IMR-90 (cell line): ENCODE measurements at places on chromosomes 5 and 9. TPM values are rescaled to one million over a fixed set of nuclear protein-coding genes. Genes with fewer than 3 reads are reported as not detected.

DNA sequence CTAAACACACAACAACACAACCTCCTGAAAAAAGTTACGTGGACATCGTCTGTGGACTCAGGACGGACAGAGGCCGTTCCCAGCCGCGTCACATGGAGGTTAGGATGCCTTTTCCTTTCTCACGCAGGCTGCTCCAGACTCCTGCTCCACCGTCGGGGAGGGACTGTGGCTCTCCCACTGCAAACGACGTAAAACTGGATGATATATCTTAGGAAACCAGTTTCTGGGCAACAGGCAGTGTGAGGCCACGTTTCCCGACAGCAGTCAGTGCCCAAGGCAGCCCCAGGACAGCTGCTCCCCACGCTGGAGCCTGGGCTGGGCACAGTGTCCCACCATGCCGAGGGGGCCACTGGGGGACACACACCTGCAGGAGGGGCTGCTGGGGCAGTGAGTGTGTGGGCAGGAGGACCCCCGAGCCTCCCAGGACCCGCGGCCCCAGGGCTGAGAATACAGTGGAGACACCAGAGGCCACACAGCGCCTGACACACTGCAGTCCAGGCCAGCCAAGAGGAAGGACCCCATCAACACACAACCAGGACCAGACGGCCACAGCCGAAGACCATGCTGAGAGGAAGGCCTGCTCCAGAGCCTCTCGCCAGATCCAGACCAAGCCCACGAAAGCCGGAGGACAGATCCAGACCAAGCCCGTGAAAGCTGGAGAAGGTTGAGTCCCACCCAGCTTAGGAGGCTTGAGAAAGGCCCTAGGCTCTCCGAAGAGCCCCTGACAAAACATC is 26.2 kb downstream of the EXD3 start:
- peaks cover 7% of the 10 kb centered on the region for H3K4me1 ChIP-seq
- peak overlapping the region; percentile 16 for H3K27ac ChIP-seq
- H3K27me3 ChIP-seq, result no peaks in the 10 kb centered on the region
- H3K4me3 ChIP-seq, result no peak overlapping the region

DNA sequence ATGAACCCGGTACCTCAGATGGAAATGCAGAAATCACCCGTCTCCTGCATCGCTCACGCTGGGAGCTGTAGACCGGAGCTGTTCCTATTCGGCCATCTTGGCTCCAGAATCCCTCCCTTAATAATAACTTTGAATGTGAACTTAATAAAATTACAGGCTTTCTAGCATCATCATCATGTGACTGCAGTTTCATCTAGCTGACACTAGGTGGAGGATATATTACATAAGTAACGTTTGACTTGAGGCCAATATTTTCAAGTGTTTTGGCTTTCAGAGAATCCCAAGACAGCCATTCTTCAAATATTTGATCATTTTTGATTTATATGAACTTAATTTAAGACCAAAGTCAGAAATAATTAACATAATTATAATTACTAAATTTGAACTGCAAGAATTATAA is 474.9 kb upstream of the CDH10 start:
- no peak overlapping the region for H3K4me3 ChIP-seq
- no peaks in the 10 kb centered on the region for H3K4me1 ChIP-seq
- no peak for DNase-seq
- no peaks in the 10 kb centered on the region for H3K27me3 ChIP-seq
- H3K27ac ChIP-seq, result no peak overlapping the region
- H3K36me3 ChIP-seq, result no peaks in the 10 kb centered on the region

GRCh38 chr5:66897356-66897755 is 299.2 kb downstream of the CD180 start:
- DNase-seq, result no peak
- H3K4me3 ChIP-seq, result no peak overlapping the region
- no peaks in the 10 kb centered on the region for H3K27me3 ChIP-seq
- peaks cover 4% of the 10 kb centered on the region; the same call in 1 of the 2 replicates for H3K4me1 ChIP-seq
- no peak overlapping the region for H3K27ac ChIP-seq
- no peaks in the 10 kb centered on the region for H3K36me3 ChIP-seq

GRCh38 chr9:126062158-126062886 is 264.3 kb upstream of the MVB12B start:
- H3K36me3 ChIP-seq, result no peaks in the 10 kb centered on the region
- H3K27me3 ChIP-seq, result peaks cover 42% of the 10 kb centered on the region
- no peak overlapping the region for H3K27ac ChIP-seq
- H3K4me3 ChIP-seq, result no peak overlapping the region

DNA sequence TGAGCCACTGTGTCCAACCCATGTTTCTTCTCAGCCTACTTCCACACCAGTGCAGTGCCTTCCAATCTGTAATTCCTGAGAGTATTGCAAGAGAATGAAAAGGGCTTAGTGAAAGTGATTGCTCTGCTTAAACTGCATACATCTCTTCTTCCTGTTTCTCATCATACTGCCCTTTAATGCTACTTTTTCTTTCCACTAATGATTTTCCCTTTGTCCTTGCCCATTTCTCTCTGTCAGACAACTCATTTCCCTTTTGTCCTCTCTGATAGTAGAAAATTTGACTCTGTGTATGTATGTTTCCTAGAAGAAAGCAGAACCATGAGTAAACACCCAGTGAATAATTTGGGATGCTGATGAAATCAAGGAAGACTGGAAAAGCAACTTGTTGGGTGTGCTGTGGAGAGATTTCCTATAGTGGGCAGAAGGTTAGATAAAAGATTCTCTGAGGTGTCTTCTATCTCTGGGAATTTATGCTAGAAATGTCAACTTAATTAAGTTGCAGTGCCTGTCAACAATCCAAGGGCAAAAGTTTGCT is 102.2 kb upstream of the CHD1 start:
- no peak overlapping the region for H3K27ac ChIP-seq
- no peak for DNase-seq
- no peak overlapping the region for H3K4me3 ChIP-seq
- no peaks in the 10 kb centered on the region for H3K36me3 ChIP-seq

DNA sequence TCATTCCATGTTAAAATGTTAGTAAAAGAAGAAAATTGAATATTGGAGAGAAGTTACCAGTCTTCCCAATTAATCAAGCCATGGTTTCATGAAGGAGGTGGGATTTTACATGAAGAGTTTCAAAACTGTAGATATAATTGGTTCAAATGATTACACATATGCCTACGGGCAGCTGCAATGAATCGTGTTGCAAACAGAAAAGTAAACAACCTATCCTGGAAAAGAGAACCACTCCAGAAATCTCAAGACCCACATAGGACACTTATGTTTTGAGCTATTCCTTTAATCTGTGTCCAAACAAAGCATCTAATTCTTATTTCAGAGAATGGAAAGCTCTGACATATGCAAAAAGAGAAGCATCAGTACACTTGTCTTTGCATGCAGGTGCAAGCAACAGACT is 340.2 kb downstream of the NDUFS4 start:
- H3K4me3 ChIP-seq, result no peak overlapping the region
- H3K27ac ChIP-seq, result no peak overlapping the region
- no peaks in the 10 kb centered on the region for H3K27me3 ChIP-seq
- no peaks in the 10 kb centered on the region for H3K36me3 ChIP-seq

DNA sequence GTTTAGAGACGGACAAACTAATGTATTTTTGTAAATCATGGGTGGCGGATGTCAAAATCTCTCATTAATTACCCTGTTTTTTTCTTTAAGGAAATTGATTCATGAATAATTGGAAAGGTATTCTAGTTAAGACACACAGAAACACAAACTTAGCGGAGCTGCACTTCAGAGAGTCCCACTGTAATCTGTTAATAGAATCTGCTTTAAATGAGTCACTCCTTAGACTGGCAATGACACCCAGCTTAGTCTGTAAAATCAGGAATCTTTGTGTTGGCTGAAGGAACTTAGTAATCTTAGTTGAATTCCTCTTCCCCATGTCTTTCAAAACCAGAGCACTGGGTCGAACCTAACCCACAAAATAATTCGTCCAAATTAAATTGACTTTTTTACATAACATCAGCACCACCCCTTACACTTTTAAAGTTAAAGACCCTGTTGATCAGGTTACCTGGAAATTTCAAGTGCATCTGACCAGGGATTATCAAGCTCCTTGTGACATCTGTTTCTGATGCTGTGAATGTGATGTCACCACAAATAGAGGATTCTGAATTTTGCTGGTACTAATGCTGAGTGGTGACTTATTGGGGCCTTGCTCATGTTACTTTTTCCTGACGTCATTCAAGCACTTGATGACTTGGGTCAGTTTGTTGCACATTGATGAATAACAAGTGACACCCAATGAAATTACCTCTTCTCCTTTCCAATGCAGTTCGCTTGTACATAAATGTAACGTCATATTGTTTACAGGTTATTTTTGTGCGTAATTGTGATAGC is 313.6 kb downstream of the KCTD16 start:
- H3K27ac ChIP-seq, result no peak overlapping the region
- H3K36me3 ChIP-seq, result no peaks in the 10 kb centered on the region

DNA sequence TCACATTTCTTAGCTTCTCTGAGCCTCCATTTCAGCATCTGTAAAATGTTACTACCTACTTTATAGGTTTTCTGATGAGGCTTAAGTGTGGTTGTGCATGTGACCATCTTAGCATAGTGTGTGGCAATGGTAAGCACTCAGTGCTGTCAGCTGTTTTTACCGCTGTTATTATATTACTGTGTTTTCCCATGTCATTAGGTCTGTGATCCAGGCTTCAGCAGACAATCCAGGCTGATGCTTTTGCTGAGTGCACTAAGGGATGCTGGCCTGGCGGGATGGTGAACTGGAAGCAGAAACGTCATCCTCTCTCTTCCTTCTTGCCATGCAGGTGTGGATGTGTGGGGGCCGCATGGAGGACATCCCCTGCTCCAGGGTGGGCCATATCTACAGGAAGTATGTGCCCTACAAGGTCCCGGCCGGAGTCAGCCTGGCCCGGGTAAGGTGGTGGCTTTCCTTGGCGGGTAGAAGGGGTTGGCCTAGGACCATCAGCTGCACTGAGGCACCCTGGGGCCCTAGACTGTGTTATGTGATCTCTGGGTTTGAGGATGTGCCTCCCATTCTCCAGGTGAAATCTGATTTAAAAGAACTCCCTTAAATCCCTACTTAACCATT is 41.9 kb upstream of the SAP30L start:
- no peak for DNase-seq
- H3K27ac ChIP-seq, result no peak overlapping the region
- H3K4me1 ChIP-seq, result peaks cover 3% of the 10 kb centered on the region; the same call in 1 of the 2 replicates
- no peaks in the 10 kb centered on the region for H3K27me3 ChIP-seq
- H3K4me3 ChIP-seq, result no peak overlapping the region
- H3K36me3 ChIP-seq, result no peaks in the 10 kb centered on the region

DNA sequence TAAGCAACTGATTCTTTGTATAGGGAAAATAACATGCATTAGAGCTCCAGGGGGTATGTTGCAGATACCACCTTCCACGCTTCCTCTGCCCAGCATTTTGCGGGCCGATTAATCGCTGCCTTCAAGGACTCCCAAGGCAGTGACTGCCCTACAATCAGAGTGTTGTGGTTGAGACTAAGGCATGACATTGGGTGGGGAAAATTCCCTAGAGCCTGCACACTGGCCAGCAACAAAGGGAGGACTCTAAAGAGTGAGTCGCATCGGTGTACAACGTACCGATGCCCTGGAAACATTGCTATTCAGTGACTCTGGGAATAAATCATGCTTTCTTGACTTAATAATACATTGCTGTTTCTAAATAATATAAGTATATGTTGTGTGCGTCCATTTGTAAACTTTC is 119.7 kb downstream of the ZNF462 start:
- H3K27ac ChIP-seq, result no peak overlapping the region
- no peak overlapping the region for H3K4me3 ChIP-seq
- peaks cover 24% of the 10 kb centered on the region for H3K36me3 ChIP-seq
- H3K4me1 ChIP-seq, result no peaks in the 10 kb centered on the region
- no peaks in the 10 kb centered on the region for H3K27me3 ChIP-seq
- DNase-seq, result no peak

- H3K4me1 ChIP-seq, result no peaks in the 10 kb centered on the region
- peak; percentile 7 for DNase-seq
- H3K27me3 ChIP-seq, result no peaks in the 10 kb centered on the region
- no peak overlapping the region for H3K27ac ChIP-seq
Observed at GRCh38 chr5:137372773-137373160, 126.4 kb downstream of the SPOCK1 start.

DNA sequence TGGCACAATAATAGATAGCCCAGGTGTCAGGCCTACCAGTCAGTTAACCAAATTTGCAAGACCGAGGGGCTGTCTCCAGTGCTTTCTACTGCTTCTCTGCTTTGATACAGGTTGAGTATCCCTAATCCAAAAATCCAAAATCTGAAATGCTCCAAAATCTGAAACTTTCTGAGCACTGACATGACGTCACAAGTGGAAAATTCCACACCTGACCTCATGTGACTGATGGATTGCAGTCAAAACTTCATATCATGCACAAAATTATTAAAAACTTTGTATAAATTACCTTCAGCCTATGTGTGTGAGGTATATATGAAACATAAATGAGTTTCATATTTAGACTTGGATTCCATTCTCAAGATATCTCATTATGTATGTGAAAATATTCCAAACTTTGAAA is 213.5 kb upstream of the PANK3 start:
- no peak for DNase-seq
- H3K27ac ChIP-seq, result no peak overlapping the region
- no peaks in the 10 kb centered on the region for H3K4me1 ChIP-seq
- H3K27me3 ChIP-seq, result no peaks in the 10 kb centered on the region; the same call in 1 of the 2 replicates
- H3K4me3 ChIP-seq, result no peak overlapping the region

DNA sequence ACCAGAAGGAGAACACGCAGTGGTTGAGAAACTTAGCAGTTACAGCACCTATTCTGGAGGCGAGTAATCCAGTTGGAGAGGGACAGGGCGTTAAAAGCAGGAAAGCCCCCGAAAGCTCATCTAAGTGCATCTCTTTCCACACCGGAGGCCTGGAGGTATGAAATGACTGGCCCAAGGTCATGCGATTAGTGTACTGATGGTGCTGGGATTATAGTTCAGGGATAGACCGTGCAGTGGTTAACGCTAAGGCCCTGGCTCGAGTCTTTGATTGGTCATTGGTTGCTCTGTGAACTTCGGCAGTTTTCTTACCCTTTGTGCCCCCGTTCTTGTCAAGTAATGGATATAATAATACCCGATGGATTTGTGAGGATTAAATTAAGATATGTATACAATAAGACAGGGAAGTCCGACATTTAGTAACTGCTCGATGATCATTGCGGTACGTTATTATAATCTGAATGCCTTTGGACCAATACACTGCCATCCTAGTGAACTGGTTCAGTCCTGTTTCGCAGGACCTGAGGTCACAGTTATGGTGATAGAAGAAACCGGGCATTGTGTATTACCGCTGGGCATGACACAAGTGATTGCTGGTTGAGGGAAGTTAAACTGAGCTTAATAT is 960 bp downstream of the CANX start:
- H3K27ac ChIP-seq, result peak overlapping the region; percentile 94
- peak overlapping the region; percentile 86 for H3K4me3 ChIP-seq
- peak; percentile 36 for DNase-seq
- peaks cover 20% of the 10 kb centered on the region for H3K36me3 ChIP-seq

DNA sequence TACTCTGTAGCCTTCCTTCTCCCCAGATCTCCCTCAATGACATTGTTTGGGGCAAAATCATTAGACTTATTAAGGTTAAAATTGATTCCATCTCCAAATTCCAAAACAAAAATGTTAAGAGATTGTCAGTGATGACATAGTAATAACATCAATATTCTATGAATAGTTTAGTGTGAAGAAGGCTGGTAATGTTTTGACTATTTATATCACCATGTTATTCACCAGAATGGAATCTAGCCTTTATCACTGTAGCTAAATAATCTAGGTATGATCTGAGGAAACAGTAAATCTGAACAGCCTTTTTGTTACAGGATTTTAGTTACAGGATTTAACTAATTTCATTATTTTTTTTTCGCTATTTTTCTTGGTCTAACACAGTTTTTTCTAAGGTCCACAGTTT is 929 bp upstream of the PLPP6 start:
- peaks cover 9% of the 10 kb centered on the region for H3K4me1 ChIP-seq
- DNase-seq, result peak; percentile 55
- no peaks in the 10 kb centered on the region for H3K27me3 ChIP-seq
- H3K4me3 ChIP-seq, result no peak overlapping the region
- H3K27ac ChIP-seq, result no peak overlapping the region

The RASEF gene
- under 0.01 TPM in 2 replicates for total RNA-seq

The SPEF2 gene
- total RNA-seq, result 2.3 and 2.5 TPM in 2 replicates

The MEGF10 gene
- not detected in 2 replicates for total RNA-seq

The ROR2 gene
- 2.2 and 2.3 TPM in 2 replicates for total RNA-seq
